EH (cell line): ENCODE measurements at places on chromosomes 5 and 9.

DNA sequence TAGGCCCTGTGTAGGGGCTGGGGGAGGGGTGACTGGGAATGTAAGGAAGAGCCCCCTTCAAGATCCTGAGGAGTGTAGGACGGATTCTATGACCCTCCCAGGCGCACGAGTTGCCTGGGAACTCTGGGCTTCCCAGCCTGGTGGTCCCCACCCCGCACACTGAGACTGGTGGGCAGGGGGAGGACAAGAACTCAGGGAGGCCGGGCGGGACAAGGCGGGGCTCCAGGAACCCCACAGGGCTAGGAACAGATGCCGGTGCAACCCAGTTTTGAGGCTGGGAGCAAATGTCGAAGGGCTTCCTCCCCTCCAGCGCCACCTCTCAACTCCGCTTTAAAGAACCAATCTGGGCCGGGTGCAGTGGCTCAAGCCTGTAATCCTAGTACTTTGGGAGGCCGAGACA lies 1.3 kb upstream of the VDAC1 start:
- DNase-seq, result no peak

GRCh38 chr9:77707383-77708063 lies 59.4 kb upstream of the GNA14 start:
- DNase-seq, result peak; percentile 98

GRCh38 chr5:58262226-58262625 lies 197.7 kb downstream of the PLK2 start:
- peak; percentile 75 for DNase-seq

DNA sequence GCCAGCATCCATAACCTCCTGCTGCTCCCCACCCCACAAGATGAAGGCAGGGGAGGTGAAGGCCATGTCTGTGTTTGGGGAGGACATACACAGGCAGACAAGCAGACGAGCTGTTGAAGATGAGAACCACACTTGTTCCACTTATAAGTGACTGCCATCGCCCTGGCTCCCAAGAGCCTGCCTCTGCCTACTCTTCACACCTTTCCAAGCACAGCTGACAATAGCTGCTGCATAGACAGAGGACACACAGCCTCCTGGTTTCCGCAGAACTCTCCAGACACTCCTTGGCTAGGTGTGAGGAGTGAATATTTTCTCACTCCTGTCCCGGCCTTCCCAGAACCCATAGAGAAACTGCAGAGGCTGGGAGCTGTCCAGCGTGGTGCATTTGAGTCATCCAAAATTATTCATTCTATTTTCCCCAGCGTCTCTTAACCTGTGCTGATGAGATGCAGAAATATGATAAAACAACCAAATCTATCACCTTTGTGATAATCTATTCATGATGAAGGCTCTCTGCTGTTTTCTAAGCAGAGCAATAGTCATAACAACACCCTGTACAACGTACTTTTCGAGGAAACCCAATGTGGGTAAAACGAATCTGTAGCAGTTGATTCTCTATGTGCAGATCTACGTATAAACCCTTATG lies 24.7 kb downstream of the KLF9 start:
- peak; percentile 57 for DNase-seq

DNA sequence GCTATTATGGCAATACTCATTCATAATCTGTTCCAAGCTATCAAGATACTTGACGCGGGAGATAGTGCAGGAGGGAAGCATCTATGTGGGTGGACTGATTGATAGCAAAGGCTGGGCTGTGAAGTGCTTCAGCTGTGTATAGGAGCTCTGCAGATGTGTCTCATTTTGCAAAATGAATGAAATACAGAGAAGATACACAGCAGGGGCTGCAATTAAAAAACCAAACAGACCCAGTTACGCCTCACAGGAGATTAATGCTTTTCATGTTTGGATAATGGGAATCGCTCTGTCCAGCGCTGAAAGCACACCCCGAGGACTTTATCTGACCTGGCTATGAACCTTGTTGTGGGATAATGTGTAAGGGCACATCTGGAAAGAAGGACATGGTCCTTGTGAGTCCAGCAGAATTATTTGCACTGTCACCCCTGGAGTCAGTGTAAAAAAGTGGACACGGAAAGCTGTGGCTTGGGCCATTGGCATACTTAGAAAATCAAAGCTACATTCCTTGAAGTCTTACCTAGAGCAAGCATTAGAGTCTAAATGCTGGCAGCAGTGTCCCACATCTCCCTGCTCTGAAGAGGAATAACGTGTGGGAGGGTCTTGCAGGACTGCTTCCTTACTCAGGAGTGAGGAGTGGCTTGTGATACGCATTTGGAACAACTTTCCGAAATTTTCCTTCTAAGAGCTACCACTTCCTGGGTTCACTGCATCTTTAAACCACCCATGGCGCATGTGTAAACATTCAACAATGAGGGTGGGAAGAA lies 2.6 kb downstream of the SH3RF2 start:
- no peak for DNase-seq

- DNase-seq, result no peak
Measured at GRCh38 chr5:142780871-142781270, 10.7 kb downstream of the ARHGAP26 start.

GRCh38 chr5:88671106-88671504 lies 211.9 kb downstream of the MEF2C start:
- no peak for DNase-seq

- DNase-seq, result no peak
Measured at GRCh38 chr9:114335745-114336144, 6.1 kb downstream of the ORM2 start.

DNA sequence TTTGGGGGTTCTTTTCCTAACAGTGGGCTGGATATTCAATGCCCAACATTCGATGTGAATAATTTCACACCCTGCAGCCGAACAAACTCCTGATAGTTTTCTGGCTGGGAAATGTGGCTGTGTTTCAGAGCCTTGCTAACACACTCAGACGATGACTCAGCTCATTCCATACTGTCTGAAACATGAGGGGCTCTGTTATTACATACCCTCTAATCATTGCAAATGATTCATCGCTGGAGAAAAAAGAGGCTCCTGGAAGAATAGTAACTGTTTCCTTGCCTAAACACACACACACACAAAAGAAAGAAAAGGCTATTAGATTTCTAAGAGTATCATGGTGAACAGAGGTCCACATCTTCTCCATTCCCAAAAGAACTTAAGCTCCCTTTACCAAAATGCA lies 75.8 kb downstream of the OXCT1 start:
- DNase-seq, result peak; percentile 94

- no peak for DNase-seq
Measured at GRCh38 chr5:20445326-20445860, 457.4 kb upstream of the CDH18 start.

- no peak for DNase-seq
Measured at GRCh38 chr5:102523541-102524175, 24.9 kb upstream of the SLCO6A1 start.
